ENCODE measurements at places on chromosomes 11 and 22. TPM values are rescaled to one million over a fixed set of nuclear protein-coding genes. Genes with fewer than 3 reads are reported as not detected.

Gene SAA4
- not detected for total RNA-seq

Gene EP300
- total RNA-seq = 38.5 TPM

Gene SGSM1
- total RNA-seq = 0.04 TPM

GRCh38 chr11:70205049-70205725, 2.1 kb downstream of the FADD start:
- H3K27ac ChIP-seq = peak overlapping the region; percentile 96
- DNase-seq = no peak
- peaks cover 42% of the 10 kb centered on the region for H3K36me3 ChIP-seq
- peak overlapping the region; percentile 97 for H3K4me3 ChIP-seq
- H3K27me3 ChIP-seq = no peaks in the 10 kb centered on the region

DNA sequence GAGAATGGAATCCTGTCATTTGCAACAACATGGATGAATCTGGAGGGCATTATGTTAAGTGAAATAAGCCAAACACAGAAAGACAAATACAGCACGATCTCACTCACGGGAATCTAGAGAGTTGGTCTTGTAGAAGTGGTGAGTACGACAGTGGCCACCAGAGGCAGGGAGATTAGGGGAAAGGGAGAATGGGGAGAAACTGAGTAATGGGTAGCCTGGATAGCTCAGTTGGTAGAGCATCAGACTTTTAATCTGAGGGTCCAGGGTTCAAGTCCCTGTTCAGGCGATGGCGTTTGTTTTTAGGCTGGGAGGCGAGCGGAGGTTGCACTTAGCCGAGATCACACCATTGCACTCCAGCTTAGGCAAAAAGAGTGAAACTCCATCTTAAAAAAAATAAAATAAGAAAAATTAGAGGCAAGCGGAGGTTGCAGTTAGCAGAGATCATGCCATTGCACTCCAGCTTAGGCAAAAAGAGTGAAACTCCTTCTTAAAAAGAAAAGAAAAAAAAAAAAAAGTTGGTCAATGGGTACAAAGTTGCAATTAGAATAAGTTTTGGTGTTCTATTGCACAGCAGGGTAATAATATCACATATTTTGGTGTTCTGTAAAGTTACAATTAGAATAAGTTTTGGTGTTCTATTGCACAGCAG, 95.7 kb upstream of the UBASH3B start:
- peaks cover 29% of the 10 kb centered on the region for H3K27me3 ChIP-seq
- no peaks in the 10 kb centered on the region for H3K36me3 ChIP-seq
- DNase-seq = peak; percentile 6
- H3K4me1 ChIP-seq = no peaks in the 10 kb centered on the region
- H3K27ac ChIP-seq = no peak overlapping the region

DNA sequence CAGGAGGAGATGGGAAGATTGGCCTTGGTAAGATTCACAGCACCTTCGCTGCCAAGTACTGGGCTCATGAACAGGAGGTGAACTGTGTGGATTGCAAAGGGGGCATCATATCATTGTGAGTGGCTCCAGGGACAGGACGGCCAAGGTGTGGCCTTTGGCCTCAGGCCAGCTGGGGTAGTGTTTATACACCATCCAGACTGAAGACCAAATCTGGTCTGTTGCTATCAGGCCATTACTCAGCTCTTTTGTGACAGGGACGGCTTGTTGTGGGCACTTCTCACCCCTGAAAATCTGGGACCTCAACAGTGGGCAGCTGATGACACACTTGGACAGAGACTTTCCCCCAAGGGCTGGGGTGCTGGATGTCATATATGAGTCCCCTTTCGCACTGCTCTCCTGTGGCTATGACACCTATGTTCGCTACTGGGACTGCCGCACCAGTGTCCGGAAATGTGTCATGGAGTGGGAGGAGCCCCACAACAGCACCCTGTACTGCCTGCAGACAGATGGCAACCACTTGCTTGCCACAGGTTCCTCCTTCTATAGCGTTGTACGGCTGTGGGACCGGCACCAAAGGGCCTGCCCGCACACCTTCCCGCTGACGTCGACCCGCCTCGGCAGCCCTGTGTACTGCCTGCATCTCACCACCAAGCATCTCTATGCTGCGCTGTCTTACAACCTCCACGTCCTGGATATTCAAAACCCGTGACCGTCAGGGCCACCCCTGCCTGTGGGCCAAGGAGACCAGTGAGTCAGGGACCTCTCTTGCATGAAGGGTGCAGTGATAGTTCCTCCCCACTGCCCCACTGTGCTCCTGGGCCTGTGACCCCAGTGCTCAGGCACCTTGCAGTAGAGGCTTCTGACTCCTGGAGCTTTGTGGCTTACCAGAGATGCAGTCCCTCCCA, 83.6 kb downstream of the BCR start:
- H3K27ac ChIP-seq = peak overlapping the region; percentile 38
- H3K27me3 ChIP-seq = no peaks in the 10 kb centered on the region
- no peak overlapping the region for H3K4me3 ChIP-seq
- H3K36me3 ChIP-seq = peaks cover 1% of the 10 kb centered on the region

- H3K27ac ChIP-seq = no peak overlapping the region
- no peak overlapping the region for H3K4me3 ChIP-seq
- DNase-seq = no peak
- no peaks in the 10 kb centered on the region for H3K27me3 ChIP-seq
- no peaks in the 10 kb centered on the region for H3K4me1 ChIP-seq
- no peaks in the 10 kb centered on the region for H3K36me3 ChIP-seq
Observed at GRCh38 chr11:105713696-105714095, 103.8 kb downstream of the GRIA4 start.

DNA sequence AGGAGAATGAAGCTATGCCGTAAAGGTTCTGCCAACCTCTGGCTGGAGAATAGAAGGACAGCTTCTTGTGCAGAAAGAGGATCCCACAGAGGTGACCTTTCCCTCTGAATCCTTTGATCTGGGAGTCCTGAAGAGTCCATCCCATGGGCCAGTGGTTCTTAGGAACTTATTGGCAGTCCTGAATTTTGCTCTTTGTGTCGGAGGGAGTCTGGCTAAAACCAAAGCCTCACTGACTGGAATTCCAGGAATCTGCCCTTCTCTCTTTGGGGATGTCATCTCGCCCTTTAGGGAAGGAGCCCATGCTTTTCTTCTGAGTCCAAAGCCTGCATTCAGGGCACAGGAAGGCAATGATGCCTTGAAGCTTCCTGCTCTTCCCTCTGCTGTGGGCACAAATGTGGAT, 45.5 kb downstream of the PKNOX2 start:
- no peak overlapping the region for H3K4me3 ChIP-seq
- no peak for DNase-seq
- no peaks in the 10 kb centered on the region for H3K4me1 ChIP-seq
- peaks cover 14% of the 10 kb centered on the region for H3K27me3 ChIP-seq
- H3K36me3 ChIP-seq = no peaks in the 10 kb centered on the region
- H3K27ac ChIP-seq = no peak overlapping the region
